Transverse colon (tissue), 4 donors: ENCODE measurements at places on chromosomes 7 and 10. TPM values are rescaled to one million over a fixed set of nuclear protein-coding genes. Genes with fewer than 3 reads are reported as not detected.

The CRPPA gene
- 0.80 TPM for total RNA-seq

DNA sequence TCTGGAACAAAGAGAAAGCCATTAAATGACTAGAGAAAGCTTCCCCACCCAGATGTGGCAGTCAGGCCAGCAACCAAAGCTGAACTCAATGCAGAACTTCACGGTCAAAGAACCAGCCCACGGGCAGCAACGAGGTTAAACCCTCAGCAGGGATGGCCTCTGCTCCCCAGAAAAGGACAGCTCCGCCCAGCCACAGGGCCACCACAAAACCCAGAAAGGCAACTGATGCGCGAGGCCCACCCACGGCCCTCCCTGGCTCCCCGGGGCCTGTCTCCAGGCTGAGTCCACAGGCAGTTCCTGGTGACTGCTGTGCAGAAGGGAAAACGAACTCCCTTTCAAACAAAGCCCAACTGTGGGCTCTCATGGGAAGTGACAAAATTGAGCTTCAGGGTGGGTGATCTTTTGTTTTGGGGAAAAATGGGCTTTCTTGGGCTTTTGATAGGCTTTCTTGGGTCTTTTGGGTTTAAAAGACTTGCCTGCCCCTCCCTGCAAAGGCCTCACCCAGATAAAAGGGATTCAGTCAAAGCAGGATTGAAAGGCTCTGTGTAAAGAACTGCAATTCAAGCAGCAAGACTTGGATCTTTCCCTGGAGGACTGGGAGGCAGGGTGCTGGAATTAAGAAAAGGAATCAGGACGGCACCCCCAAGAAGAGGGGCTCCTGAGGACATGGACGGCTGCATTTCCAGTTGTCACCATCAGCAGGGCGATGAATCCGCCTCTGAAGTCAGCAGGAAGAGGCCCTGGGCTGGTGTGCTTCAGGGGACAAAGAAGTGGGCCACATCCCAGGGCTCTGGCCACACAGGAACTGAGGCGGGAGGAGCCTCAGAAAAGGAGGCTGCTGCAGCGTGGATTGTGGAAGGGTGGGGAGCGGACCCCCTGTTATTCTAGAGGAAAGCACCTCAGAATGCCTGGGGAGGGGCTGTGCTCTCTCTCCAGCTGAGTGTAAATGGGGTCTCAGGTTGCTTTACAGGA, 209.9 kb downstream of the USP6NL start:
- no peaks in the 10 kb centered on the region for H3K4me1 ChIP-seq
- H3K36me3 ChIP-seq, result no peaks in the 10 kb centered on the region
- DNase-seq, result no peak
- H3K27ac ChIP-seq, result no peak overlapping the region
- H3K27me3 ChIP-seq, result no peaks in the 10 kb centered on the region

DNA sequence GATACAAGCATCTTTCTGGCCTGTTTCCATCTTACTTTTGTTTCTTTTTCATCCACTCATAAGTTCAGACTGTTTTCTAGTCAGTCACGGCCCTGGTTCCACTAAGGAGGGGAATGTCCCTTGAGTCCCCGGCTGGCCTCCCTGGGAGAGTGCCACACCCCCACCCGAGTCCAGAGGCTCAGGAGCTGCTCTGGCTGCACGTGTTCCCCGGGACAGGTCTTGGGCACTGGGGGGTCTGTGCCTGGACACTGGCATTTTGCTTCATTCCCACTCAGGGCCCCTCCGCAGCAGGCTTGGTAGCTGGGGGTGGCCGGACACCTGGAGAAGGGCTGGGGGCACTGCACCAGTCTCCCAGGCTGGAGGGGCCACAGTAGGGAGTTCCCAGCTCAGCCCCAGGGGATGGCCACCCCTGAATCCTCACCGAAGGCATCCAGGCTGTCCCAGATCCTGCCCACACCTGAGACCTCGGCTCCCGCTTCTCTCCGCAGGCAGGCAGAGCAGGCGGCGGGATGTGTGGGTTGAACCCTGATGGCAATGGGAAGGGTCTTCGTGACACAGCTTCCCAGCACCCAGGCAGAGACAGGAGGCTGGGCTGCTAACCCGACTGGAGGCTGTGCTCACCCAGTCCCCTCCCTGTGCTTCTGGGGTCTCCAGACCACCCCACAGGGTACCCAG, 92.3 kb downstream of the BMS1 start:
- H3K27me3 ChIP-seq, result no peaks in the 10 kb centered on the region
- H3K36me3 ChIP-seq, result no peaks in the 10 kb centered on the region
- peaks cover 3% of the 10 kb centered on the region for H3K4me1 ChIP-seq
- H3K4me3 ChIP-seq, result no peak overlapping the region
- no peak overlapping the region for H3K27ac ChIP-seq

The MRPS33 gene
- 23.3 TPM for total RNA-seq
